Bone marrow (tissue), 2 donors: ENCODE measurements at places on chromosomes 7 and 10.

GRCh38 chr7:148987751-148988512 lies 40.4 kb downstream of the PDIA4 start:
- DNase-seq: no peak

- DNase-seq: no peak
These were observed 62.5 kb upstream of the ATRNL1 start for GRCh38 chr10:115030483-115031200.

DNA sequence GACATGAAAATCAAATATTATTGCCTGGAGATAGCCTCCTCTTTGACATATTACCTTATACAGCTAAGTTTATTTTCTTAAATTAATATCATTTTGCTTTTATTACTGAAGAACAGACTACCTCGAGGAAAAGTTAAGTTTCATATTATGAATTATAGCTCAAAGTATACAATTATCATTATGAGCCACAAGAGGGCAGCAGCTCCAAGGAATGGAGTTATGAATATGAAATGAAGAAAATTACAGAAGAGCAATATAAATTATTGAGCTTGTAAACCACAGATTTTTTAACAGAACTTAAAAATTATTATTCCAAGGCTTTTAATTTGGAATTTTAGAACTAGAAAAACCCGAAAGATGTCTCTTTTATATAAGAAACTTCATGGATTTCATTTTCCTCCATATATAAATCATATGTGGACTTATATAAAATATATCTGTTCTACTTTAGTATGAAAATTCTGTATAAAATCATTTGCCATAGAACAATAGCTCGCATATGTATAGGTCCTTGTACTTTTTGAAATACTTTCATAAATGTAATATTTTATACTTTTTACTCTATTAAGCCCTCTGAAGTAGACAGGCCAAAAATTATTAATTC lies 40.1 kb downstream of the IQUB start:
- DNase-seq: peak; percentile 6

DNA sequence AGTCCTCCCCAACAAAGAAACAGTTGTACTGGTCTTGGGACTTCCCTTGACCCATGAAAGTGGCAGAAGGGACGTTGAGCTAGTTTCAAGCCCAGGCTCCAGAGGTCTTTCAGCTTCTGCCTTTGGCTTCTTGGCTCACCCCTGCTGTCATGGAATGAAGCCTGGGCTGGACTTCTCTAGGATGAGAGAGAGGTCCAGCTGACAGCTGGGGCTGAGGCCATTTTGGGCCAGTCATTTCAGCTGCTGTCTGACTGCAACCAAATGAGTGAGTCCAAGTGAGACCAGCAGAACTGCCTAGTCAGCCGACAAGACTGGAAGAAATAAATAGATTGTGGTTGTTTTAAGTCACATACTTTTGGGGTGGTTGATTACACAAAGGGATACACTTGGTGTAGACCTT lies 76.6 kb downstream of the TMEM178B start:
- no peak for DNase-seq

GRCh38 chr7:102992938-102993717 lies 80.3 kb downstream of the LRRC17 start:
- no peak for DNase-seq

DNA sequence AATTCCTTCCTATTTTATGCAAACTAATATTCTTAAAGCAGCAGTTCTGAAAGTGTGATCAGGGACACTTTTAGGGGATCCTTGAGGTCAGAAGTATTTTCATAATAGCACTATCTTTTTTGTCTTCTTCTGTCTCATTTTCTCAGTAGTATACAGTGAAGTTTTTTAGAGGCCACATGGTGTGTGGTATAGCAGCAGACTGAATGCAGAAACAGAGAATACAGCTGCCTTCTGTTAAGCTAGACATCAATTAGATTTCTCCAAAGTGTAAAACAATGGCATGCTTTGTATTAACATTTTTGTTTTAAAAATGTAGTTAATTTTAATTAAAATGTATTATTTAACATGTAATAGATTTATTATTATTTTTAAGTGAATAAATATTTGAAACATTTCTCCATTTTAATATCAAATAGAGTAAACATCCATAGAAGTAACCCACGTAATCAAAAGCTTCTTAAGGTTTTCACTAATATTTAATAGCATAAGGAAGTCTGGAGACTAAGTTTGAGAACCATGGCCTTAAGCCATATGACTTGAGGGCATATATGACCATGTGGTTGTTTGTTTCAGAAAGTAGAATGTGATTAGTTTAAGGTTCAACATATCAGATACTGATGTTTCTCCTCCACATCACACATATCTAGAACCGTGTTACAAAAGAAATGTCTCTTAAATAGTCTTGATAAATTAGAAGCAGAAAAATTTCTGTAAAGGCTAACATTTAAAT lies 94.0 kb downstream of the PRKG1 start:
- no peak for DNase-seq

- no peak for DNase-seq
These were observed 194.2 kb upstream of the NPSR1 start for GRCh38 chr7:34463830-34464229.

DNA sequence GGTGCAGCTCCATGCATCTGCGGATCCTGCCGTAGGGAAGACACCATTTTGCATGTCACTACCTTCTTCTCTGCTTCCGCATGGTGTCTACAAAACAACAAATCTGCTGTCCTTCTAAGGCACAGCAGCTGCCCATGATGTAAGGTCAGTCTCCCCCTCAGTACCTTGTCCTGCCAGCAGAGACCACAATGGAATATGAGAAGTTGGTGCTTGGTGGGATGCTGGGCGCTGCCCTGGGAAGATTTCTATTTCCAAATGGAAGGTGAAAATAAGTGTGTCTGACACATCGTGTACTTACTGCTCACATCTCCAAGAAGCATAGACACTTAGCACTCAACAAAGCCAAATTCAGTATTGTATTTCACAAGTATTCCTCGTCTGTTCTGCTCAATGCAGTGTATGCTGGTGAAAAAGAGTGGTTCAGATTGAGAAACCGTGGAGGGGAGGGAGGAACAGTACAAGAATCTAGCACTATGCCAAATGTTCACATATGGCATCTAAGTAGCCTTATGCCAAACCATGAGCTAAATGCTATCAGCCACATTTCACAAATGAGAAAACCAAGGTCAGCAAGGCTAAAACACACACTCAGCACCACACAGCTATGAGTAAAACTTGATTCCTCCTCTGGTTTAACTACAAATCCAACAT lies 95.0 kb downstream of the GRB10 start:
- no peak for DNase-seq

DNA sequence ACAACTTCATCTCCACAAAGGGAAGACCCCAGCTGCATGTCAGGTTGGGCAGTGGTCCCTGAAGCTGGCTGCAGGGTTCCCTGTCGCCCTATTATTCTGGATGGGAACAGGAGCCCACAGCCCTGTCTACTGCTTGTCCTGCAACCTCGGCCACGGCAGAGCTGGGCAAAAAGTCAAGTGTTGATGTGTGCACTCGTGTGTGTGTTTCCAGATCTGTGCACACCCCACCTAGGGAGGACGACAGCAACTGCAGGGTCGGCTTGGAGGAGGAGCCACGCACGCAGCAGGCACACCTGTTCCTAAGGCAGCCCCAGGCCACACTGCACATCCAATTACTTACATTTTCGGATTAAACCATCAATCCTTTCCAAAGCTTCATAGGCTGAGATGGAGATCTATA lies 23.6 kb downstream of the PITRM1 start:
- no peak for DNase-seq

DNA sequence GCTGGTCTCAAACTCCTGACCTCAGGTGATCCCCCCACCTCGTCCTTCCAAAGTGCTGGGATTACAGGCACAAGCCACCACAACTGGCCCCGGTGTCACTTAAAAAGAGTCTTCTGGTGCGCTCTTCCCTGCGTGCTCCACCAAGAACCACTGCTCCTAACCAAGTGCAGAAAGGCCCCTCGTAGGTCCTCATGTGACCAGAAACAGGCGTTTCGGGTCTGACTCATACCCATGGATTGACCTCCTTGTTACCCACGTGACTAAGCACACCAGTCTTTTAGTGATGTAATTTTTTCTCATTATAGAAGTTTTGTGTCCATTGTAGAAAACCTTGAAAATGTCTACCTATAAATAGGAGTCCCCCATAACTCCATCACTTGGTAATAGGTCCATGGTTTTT lies 13.9 kb downstream of the FKBP6 start:
- DNase-seq: no peak

- no peak for DNase-seq
These were observed 3.2 kb downstream of the ZCWPW1 start for GRCh38 chr7:100425347-100425746.

- DNase-seq: no peak
These were observed 48.6 kb upstream of the PDGFA start for GRCh38 chr7:568031-568951.

DNA sequence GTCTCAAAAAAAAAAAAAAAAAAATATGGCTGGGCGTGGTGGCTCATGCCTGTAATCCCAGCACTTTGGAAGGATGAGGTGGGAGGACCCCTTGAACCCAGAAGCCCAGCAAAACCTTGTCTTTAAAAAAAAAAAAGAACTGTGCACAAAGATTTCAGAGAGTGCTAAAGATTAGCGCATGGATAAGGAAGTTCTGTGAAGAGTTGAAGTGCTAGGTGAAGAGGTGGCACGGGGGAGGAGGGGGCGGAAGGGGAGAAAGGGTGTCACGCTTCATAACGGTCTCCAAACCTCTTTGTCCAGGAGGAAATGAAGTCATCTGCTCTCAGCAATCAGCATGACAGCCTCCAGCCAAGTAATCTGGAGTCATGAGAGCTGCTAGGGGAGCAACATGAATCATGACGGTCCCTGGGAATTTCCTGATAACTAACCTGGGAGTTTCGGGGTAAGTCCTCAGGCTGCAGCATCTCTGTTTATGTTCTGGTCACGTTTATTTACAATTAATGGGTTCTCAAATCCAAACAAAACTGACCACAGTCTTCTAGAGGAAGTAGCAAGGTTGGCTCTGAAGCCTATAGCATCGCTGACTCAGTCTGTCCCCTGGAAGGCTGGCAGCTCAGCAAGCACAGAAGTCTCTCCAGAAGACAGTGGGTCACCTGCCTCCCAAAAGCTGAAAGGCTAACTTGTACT lies 1.9 kb upstream of the PLAU start:
- peak; percentile 84 for DNase-seq

DNA sequence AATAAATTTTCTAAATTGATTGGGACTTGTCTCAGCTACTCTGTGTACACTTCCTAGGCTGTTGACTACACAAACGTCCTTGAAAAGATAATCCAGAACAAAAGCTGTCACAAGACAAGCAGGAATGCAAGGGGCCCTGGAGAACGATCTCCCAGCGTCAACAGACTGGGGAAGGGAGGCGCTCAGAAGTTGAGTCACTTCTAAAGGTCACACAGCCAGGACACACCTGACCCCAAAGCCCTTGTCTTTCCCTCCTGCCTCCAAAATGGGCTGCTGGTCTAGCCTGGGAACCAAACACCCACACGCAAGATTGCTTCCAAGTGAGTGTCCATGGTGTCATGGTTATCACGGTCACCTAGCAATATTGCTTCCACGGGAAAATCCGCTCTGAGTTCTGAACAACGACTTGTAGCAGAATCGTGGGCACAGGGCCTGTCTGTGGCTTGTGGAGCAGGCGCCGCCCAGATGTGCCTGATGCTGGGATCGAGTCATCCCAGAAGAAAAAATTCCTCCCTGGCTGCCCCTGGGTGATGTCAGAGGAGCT lies 49.8 kb downstream of the SPOCK2 start:
- no peak for DNase-seq

GRCh38 chr10:35194906-35195305 lies 68.3 kb downstream of the CREM start:
- DNase-seq: no peak

DNA sequence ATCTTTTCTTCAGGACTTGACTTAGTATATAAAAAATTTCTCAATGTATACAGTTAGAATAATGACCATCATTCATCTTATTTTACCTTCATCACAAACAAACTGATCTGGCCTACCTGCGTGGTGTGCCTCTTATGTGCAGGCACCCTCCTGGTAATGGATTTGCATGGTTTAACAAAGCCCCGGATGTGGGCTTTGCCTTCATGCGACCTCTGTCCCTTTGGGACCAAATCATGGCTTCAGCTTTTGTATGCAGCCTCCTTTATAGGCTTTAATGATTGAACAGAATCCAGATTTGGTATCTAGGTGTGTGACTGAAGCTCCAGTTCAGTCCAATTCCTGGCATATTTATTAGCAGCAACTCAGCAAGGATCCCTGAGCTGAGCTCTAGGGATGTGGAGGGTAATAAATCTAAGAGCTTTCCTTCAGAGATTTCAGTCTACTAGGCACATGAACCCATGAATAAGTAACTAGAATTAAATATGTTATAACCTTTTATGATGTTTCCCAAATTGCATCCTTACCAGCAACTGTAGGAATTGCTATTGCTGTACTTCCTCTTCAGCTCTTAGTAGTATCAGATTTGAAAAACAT lies 256.9 kb downstream of the ABCA13 start:
- DNase-seq: no peak

DNA sequence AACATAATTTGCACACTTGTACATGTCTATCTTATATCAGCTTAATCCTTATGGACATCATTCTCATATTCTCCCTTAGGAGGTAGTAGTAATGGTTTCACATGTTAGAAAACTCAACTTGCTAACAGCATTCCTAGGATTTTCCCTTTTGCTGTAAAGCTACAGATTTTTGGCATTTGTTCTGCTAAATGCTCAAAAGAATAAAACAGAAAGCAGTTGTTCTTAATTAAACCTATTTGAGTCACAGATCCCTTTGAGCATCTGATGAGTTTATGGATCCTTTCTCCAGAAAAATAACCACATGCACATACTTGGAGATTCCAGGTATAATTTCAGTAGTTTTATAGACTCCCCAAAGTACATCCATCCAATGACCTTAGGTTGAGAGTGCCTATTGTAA lies 122.9 kb upstream of the BET1 start:
- no peak for DNase-seq

DNA sequence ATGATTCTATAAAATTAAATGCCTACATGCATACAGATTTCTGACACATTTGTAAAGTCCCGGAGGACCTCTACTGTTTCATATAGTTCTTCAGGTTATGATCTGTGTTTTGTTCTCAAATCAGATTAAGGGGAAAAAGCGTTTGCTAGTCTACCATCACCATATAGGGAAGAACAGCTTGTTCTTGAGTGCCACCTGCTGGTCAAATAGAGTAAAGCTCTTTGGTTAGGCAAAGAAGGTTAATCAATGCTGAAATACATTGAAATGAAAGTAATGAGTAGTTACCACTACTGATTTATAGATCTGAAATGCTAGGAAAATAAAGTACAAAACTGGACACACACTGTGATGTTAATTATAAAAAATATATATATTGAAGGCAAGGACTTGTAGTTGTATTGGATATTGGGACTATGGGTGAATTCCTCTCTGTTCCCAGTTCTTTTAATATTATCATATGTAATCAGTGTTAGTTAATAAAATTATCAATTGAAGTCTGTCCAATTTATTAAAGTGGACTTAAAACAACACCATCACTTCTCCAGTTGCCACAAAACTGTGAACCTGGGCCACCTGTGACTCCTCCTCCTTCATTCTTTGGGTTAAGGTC lies 72.6 kb upstream of the PDLIM1 start:
- DNase-seq: no peak

GRCh38 chr10:72162978-72163377 lies 52.8 kb upstream of the ANAPC16 start:
- DNase-seq: peak; percentile 74

GRCh38 chr10:113775686-113776294 lies 24.3 kb downstream of the PLEKHS1 start:
- no peak for DNase-seq
